ENCODE measurements at places on chromosomes 7 and 10. TPM values are rescaled to one million over a fixed set of nuclear protein-coding genes. Genes with fewer than 3 reads are reported as not detected.

TYSND1 gene
- 4.8 TPM for total RNA-seq

GALNT17 gene
- total RNA-seq, result 85.6 TPM

DNA sequence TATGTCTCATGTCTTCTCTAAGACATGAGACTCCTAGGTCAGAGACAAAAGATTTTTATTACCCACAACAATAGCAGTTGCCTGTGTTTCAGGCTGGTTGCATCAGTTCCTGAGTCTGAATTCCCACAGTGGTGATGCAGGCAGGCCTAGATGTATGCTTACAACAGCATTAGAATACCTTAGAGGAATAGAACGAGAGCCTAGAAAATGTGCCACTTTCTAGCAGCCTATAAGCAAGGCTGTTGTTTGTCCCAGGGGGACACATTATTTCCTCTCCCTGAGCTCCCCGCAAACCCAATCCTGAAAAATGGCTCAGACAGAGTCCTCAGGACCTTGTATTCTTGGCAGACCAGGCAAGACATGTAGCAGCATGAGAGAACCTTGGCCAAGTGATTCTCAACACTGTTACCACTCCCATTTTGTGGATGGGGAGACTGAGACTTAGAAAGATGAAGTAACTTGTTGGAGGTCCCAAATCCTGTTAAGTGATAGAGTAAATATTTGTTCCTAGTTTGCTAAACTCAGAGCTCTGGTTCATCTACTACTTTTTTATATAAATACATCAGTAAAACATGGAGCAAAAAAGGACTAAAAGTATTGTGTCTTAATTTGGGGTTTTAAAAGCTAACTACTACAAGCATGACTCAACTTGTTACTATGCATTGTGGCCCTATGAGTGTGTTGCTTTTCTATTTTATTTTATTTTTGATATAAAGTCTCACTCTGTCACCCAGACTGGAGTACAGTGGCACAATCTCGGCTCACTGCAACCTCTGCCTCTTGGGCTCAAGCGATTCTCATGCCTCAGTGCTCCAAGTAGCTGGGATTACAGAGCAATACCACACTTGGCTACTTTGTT is 14.2 kb downstream of the VTI1A start:
- H3K4me3 ChIP-seq, result no peak overlapping the region
- peaks cover 44% of the 10 kb centered on the region for H3K36me3 ChIP-seq
- no peaks in the 10 kb centered on the region for H3K4me1 ChIP-seq
- no peak overlapping the region for H3K27ac ChIP-seq
- no peak for DNase-seq
- H3K27me3 ChIP-seq, result no peaks in the 10 kb centered on the region

NPC1L1 gene
- total RNA-seq, result 0.07 TPM

DNA sequence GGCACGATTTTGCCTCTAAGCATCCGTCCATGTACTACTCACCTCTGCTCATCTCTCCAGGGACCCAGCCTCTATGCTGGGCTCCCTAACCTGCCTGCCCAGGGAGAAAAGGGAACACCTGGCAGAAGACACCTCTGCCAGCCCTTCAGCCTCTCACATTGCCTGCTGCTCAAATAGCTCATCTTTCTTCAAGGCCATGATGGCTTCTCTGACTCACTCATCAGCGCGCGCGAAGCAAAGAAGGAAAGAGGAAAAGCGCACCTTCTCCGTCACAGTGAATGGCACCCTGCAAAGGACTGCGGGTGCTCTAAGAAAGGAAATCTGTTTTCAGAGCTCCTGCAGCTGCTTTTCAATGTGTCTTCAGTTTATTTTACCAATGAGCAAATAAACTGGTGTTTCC is 174.0 kb downstream of the PRKAG2 start:
- H3K4me3 ChIP-seq, result no peak overlapping the region
- H3K27me3 ChIP-seq, result no peaks in the 10 kb centered on the region
- peaks cover 5% of the 10 kb centered on the region for H3K4me1 ChIP-seq
- no peak overlapping the region for H3K27ac ChIP-seq
- no peak for DNase-seq
- no peaks in the 10 kb centered on the region for H3K36me3 ChIP-seq
